ENCODE measurements at places on chromosomes 1 and 21.
A peak's percentile ranks its signal among the peaks of the same experiment; 100 is the strongest.

DNA sequence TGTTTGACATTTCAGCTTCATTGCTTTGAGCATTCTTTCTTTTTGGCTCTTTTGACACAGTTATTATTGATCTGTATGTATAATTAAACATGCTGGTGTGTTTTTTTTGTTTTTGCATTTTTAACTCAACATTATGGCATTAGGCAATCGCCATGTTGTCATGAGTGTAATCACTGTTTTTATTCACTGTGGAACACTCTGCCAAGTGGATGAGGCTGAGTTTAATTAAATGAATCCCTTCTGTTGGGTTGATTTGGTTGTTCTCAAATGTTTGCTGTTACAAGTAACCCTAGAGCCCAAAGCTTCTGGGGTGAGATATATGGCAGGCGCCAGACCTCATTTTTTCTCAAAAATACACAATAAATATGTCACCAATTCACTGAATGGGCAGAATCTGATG lies 428.1 kb downstream of the MATN1 start:
- no peak for DNase-seq

GRCh38 chr1:176983731-176984130 lies 180.8 kb downstream of the ASTN1 start:
- DNase-seq, result no peak

- DNase-seq, result no peak
These were observed 184.3 kb downstream of the FAF1 start for GRCh38 chr1:50775740-50776139.

GRCh38 chr1:67347688-67348472 lies 40.2 kb downstream of the IL12RB2 start:
- DNase-seq, result peak; percentile 16

DNA sequence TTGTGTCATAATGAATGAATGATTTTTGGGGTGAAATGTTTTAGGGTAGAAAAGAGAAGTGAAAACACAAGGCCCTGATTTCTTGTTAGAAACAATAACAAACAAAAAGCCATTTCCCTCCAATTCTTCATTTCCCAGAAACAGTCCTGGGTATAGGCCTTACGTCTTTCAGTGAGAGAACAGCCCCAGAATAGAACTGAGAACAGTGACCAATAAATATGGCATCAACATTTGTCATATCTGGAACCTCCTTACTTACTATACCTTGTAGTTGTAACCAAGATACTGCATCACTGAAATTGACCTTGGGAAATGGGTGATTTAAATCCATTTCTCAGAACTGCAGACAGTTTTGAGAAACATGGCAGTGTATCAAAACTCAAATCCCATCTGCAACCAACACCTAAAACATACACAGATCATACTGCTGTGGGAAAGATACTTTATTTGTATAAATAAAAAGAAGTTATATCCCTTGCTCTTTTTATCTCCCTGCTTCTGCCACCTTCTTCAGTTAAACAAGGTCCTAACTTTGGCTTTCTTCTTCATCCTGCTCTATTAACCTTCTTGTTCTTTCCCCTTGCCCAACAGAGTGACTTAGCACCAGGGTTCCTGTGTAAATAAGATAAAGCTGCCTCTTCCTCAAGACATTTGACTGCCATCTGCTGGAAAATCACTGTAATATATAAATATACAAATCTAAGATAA lies 19.5 kb downstream of the XKR8 start:
- DNase-seq, result no peak

DNA sequence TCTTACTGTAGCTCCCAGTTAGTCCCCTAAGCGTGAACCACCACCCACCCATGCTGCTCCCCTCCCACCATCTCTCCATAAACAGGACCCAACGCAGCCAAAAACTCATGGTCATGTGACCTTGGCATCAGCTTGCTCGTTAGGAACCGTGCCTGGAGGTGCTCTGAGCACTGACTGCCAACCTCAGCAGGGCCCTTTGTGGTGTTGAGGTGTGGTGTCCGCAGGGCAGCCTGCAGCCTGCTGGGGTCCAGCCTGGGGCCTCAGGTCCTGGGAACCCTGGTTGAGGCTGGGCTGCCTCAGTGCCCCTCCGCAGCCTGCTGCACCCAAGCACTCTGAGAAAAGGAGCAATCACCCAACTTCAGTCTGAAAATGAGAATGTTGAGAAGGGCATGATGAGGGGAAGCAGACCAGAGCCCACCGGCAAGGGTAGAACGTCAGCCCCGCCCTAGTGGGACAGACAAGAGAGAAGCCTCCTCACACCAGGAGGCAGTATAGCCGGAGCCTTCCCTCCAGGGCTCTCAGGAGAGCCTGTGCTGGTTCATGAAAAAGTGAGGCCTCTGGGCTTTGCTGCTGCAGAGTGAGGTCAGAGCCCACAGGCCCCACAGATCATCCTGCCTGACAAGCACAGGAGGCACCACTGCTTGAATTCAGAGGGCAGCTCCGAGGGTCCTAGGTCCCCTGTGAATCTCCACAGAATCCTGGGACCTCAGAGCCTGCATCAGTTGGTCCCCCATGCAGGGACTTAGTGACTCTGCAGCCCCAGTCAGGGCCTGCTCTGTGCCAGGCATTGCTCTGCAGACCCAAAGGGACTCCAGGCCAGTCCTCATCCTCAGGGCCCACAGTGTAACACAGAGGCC lies 4.9 kb upstream of the COL6A2 start:
- DNase-seq, result no peak

DNA sequence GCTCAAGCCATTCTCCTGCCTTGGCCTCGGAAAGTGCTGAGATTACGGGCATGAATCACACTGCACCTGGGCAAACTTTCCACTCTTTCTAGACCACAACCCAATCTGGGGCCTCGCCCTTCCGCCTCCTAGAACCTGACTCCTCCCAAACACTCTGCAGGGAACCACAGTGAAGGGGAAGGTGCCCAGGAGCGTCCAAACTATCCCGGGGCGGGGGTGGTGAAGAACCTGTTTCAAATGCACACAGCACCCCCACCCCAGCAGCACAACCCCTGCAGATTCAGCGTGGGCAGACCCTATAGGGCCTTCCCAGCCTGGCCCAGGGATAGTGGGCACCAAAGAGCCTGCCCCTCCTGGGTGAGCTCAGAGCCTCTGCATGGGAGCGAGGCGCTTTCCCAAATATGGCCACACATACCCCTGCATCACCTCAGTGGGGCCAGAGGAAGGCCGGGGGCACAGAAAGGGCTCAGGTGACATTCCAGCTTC lies 86.9 kb downstream of the STUM start:
- DNase-seq, result no peak

DNA sequence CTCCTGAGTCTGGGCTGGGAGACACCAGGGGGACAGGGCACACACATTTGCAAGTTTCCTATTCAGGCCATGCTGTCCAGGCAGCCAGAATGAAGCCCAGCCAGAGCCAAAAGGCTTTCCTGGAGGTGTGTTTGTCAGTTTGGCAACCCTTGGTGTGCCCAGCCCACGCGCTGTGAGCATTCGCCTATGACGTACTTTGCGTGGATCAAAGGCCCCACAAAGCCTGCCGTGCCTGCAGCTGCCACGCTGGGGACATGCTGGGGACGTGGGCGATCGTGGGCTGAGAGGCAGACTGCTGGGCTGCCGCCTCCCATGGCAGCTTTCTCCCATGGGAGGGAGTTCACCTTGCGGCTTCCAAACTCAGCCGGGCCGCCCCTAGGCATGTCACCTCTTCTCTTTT lies 57.5 kb downstream of the CD247 start:
- DNase-seq, result no peak

- DNase-seq, result no peak
These were observed 75.1 kb downstream of the ZFYVE9 start for GRCh38 chr1:52216907-52217458.

GRCh38 chr1:221212926-221213325 lies 333.7 kb downstream of the HLX start:
- no peak for DNase-seq

DNA sequence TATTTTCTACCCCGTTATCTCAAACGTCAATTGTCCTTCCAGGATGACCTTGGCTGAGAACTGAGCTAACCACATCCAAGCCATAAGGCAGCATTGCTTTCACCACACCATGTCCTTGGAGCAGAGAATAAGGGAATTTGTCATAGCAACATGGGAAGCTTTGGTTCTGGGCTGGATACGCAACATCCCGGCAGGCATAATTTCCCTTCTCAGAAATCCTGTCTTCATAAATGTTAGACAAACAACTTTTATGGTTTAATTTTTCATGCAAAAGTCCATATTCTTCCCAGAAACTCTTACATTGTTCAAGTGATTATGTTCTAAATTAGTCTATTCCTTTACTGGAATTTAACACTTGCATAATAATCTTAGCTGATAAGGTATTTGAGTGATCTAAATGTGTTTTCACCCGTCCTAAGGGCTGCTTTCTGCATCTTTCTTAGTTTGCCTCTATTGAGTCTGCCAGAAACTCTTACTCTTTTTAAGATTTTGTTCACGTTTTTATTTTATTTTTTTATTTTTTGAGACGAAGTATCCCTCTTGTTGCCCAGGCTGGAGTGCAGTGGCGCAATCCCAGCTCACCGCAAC lies 51.8 kb downstream of the KCNJ15 start:
- no peak for DNase-seq

GRCh38 chr1:15341634-15342407 lies 67.9 kb upstream of the EFHD2 start:
- no peak for DNase-seq

DNA sequence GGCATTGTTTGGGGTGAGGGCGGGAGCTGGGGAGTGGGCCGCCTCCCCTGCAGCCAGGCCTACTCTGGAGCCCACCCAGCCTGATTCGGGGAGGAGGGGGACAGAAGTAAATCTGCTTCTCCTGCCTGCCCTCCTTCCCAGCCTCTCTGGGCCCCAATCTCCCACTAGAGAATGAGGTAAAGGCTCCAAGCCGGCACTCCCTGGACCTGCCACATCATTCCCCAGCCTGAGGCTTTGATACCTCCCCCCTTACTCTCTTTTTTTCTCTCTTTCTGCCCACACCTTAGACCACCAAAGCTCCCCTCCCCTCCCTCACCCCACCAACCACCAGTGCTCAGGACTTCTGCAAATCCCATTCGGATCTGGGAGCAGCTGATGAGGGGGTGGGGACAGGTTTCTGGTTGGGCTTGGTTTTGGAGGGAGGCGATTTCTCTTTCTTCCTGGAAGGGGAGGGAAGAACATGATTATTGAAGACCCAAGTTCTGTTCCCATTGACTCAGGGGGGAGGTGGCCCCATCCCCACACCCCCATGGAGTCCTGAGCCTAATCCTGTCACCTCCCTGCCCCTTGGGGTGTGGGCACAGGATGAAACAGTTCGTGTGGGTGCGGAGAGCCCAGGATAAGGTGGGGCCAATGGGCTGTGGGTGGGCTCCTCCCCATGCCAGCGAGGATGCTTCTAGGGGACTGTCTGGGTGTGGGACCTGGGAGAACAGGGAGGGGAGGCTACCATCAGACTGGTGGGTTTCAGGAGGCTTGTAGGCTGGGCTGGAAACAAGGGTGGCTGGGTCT lies 1.3 kb downstream of the MAP7D1 start:
- no peak for DNase-seq

GRCh38 chr1:219185486-219186117 lies 11.9 kb downstream of the LYPLAL1 start:
- DNase-seq, result no peak

DNA sequence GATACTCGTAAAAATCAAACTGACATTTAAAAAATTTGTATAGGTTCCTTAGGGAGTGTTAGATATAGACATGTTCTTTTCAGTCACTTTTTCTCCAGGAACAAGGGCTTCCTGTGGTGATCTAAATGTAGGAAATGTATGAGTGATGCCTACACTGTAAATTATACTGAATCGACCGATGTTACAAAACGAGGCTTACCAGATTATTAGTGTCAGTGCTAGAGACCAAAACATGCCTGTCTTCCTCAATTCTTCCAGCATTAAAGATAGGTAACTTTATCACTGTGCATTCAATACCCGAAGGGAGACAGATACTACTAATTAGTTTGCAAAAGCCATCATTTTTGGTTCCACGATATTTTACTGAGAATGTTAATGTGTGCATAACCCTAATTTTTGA lies 86.1 kb downstream of the BRINP3 start:
- no peak for DNase-seq

DNA sequence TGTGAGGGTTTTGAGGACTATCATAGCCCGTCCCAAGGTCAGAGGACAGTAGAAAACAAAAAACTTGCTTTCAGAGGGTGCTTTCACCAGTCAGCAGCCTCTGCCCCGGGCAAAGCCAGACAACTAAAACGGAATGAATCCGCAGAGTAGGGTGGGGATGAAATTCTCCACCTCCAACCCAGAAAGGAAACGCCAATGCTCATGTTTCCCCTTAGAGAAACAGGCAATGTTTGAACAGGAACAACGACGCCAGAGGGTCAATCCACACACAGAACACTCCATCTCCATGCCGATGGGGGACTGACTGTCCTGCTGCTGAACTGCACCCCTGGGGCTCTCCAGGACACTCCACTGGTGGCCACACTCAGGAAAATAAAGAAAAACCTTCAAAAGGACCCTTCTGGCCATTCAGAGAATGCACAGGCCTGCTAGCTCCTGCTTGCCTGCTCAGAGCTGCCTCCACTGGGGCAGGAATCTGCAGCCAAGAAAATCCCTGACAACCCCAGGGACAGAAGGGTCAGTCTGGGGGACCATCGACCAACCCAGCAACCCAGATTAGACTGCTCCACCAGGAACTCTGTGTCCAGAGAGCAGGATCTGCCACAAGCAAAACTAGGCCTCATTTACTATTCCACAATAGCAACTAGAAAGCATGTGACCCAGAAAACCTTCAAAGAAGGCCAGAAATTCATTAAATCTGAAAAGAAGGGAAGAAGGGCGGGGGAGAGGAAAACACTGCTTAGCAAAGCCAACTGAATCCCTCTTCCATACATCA lies 116.0 kb downstream of the TOMM20 start:
- DNase-seq, result no peak

- no peak for DNase-seq
These were observed 1.7 kb downstream of the NES start for GRCh38 chr1:156675210-156676113.

- DNase-seq, result no peak
These were observed 107.3 kb downstream of the UCHL5 start for GRCh38 chr1:192951691-192952460.

DNA sequence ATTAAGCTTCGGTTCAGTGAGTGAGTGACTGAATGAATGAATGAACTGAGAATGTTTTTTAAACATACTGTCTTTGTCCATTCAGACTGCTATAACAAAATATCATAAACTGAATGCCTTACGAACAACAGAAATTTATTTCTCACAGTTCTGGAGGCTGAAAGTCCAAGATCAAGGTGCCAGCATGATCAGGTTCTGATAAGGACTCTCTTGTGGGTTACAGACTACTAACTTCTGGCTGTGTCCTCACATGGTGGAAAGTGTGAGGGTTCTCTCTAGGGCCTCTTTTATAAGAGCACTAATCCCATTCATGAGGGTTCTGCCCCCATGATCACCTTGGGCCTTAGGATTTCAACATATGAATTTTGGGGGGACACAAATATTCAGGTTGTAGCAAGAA lies 7.1 kb upstream of the DUSP10 start:
- DNase-seq, result no peak

- no peak for DNase-seq
These were observed 37.6 kb downstream of the RUNX3 start for GRCh38 chr1:24892188-24893153.

GRCh38 chr21:36877741-36878140 lies 88.7 kb downstream of the HLCS start:
- no peak for DNase-seq
